Kidney (tissue), 22 donors: ENCODE measurements at places on chromosomes 11 and 22.

DNA sequence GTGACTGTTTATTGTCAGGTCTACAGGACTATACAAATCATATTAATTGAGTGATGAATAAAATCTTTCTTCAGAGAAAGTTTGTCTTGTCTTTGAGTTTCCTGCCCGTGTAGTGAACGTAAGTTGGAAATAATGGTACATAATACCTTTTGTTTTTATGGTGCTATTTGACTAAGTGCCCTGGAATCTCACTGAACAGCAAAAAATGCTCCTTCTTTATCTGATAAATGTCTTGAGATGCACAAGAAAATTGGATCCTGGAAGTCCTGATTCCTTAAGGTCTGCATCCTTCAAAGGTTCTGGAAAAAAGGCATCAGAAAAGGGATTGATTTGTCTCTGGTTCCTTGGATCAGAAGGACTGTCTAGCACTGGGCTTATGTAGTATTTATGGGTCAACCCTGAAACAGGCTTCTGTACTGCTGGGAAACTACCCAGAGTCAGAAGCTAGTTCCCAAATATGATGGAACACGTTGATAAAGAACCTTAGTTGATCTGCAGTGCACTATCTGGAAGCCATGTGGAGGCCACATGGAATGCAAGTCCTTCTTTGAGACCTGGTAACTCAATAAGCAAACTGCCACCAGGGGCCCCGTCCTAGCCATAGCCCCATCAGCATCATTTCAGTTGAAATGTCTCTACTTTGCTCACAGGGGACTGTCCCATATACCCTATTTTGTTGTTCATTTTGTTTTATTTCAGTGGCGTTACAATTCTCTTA, 100.6 kb upstream of the CD44 start:
- no peak overlapping the region for H3K4me3 ChIP-seq
- H3K27ac ChIP-seq, result no peak overlapping the region
- H3K27me3 ChIP-seq, result no peaks in the 10 kb centered on the region
- H3K36me3 ChIP-seq, result no peaks in the 10 kb centered on the region
- DNase-seq, result no peak
- no peaks in the 10 kb centered on the region for H3K4me1 ChIP-seq

DNA sequence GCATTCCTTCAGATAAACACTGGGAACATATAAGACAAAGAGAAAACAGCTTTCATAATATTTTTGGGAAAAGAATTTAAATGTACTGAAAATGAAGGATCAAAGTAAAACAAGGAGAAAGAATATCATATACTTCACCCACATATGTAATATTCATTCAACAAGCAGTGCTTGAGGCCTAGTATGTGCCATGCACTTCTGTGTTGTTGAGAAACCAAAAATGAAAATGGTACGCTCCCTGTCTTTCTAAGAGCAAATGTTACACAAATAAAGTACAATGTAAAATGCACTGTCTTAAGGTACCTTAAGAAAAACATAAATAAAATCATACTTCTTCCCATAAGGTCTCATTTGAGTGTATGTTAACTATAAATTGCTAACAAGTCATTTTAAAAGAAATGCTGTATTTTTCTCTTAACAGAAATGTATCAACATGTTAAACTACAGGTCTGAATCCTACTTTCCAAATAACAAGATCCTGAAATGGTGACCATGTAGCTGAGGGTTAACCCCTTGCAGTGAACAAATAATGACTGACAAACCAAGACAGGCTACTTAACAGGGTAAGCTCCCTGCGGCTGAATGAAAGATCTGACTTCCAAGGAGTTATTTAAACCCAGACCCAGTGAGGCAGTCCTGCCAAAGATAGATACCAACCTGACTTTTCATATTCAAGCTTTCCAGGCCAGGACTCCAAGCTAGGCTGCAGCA, 377.6 kb downstream of the DCDC1 start:
- no peaks in the 10 kb centered on the region for H3K27me3 ChIP-seq
- H3K4me3 ChIP-seq, result no peak overlapping the region
- no peaks in the 10 kb centered on the region for H3K4me1 ChIP-seq
- H3K27ac ChIP-seq, result no peak overlapping the region

DNA sequence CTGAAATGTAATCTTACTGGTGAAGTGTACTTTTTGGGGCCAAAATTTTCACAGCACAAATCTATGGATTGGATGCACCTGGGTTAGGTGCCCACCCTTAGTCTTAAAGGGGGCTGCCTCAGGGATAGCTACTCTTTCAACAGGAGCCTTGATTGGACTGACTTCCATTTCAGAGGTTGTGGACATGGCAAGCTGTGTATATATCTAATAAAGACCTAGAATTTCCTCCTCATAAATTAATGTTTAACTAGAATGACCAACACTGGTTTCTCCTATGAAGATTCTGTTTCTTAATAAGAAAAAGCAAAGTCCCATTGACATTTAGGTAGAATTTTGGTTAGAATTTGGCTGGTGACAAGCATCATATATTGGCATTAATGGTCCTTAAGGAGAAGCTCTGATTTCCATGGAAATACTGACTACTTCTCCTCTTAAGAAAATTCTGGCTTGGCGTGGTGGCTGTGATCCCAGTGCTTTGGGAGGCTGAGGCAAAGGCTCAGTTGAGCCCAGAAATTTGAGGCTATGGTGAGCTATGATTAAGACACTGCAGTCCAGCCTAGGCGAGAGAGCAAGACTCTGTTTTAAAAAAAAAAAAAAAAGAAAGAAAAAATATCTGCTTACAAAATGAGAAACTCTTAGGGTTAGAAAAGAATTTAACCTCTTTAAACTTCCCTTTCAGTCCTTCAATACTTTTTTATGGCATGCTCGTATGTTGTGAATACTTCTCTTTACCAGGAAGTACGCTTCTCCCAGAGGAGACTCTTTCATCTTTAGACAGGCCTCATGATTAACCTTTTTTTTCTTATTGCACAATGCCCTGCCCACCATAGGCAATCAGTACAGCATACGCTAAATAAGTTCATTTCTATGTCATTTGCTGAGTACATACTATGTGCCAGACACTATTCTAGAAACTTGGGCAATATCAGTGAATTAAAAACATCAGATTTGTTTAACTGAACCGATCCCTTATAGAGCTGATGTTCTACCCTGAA, 77.2 kb downstream of the PRR5L start:
- no peaks in the 10 kb centered on the region for H3K36me3 ChIP-seq
- no peaks in the 10 kb centered on the region for H3K4me1 ChIP-seq
- H3K27me3 ChIP-seq, result no peaks in the 10 kb centered on the region

GRCh38 chr11:46537537-46538295, 56.1 kb downstream of the AMBRA1 start:
- H3K36me3 ChIP-seq, result peaks cover 9% of the 10 kb centered on the region
- no peak overlapping the region for H3K27ac ChIP-seq
- no peaks in the 10 kb centered on the region for H3K27me3 ChIP-seq
- DNase-seq, result no peak

DNA sequence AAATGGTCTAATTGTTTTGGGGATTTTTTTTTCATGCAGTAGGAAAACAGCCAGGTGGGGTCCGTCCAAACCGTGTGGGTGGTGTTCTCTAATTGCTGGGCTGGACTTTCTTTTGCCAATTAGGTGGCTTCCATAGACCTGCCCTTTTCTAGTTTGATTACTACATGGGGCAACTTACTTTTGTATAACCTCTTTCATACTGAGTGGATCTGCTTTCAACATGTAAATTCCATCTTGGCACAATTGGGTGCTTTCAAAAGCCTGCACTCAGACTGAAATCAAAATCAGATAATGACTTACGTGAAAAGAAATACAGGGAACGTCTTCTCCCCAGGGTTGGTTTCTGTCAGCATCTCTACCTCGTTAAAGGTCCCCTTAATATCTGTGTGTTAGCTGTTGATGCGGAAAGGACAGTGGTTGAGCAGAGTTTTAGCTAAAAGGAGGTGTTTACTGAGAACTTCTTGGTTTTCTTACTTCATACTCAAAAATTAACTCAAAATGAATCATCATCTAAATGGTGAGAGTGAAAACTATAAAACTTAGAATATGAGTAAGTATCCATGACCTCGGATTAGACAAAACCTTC, 72.1 kb downstream of the BARX2 start:
- H3K27me3 ChIP-seq, result no peaks in the 10 kb centered on the region
- H3K36me3 ChIP-seq, result no peaks in the 10 kb centered on the region
- no peak overlapping the region for H3K27ac ChIP-seq
- no peak overlapping the region for H3K4me3 ChIP-seq

GRCh38 chr11:8545698-8546366, 48.2 kb downstream of the STK33 start:
- DNase-seq, result no peak
- no peaks in the 10 kb centered on the region for H3K4me1 ChIP-seq
- H3K36me3 ChIP-seq, result no peaks in the 10 kb centered on the region
- H3K27me3 ChIP-seq, result no peaks in the 10 kb centered on the region
- H3K27ac ChIP-seq, result no peak overlapping the region

DNA sequence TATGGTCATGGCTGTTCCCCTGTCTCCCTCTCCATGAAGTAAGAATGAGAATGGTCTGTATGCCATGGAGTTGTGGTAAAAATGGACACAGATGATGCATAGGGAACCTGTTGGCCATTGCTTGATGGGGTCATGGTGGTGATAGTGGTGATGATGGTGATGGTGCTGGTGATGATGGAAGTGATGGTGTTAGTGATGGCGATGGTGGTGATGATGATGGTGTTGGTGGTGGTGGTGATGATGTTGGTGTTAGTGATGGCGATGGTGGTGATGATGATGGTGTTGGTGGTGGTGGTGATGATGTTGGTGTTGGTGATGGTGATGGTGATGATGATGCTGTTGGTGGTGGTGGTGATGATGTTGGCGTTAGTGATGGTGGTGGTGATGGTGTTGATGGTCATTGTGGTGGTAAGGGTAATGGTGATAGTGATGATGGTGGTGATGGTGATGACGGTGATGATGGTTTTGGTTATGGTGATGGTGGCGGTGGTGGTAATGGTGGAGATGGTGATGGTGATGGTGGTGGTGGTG, 5.1 kb upstream of the CACNA1I start:
- H3K36me3 ChIP-seq, result no peaks in the 10 kb centered on the region
- no peak overlapping the region for H3K27ac ChIP-seq
- no peaks in the 10 kb centered on the region for H3K27me3 ChIP-seq
- DNase-seq, result no peak

- H3K36me3 ChIP-seq, result no peaks in the 10 kb centered on the region
- no peaks in the 10 kb centered on the region for H3K27me3 ChIP-seq
- H3K4me1 ChIP-seq, result no peaks in the 10 kb centered on the region
- no peak overlapping the region for H3K4me3 ChIP-seq
- H3K27ac ChIP-seq, result no peak overlapping the region
- DNase-seq, result no peak
Measured at GRCh38 chr11:55501014-55501413, 53.3 kb upstream of the OR4C15 start.

GRCh38 chr11:57162179-57162898, 19.4 kb upstream of the LRRC55 start:
- DNase-seq, result no peak
- H3K4me3 ChIP-seq, result no peak overlapping the region
- no peaks in the 10 kb centered on the region for H3K4me1 ChIP-seq
- no peaks in the 10 kb centered on the region for H3K27me3 ChIP-seq

DNA sequence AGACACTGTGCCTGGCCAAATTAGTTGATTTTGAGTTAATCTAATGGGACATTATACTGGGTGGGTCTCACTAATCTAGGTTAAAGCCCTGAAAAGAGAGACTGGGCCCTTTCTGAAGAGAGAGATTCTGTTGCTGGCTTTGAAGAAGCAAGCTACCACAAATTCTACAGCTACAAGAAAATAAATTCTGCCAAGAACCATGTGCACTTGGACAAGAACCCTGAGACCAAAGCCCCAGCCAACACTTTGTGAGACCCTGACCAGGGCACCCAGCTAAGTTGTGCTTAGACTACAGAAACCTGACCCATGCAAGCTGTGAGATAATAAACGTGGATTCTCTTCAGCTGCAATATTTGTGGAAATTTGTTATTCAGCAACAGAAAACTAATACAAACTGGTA, 20.1 kb upstream of the SPON1 start:
- no peaks in the 10 kb centered on the region for H3K27me3 ChIP-seq
- H3K4me1 ChIP-seq, result no peaks in the 10 kb centered on the region
- no peak overlapping the region for H3K4me3 ChIP-seq
- no peak for DNase-seq
- no peak overlapping the region for H3K27ac ChIP-seq

DNA sequence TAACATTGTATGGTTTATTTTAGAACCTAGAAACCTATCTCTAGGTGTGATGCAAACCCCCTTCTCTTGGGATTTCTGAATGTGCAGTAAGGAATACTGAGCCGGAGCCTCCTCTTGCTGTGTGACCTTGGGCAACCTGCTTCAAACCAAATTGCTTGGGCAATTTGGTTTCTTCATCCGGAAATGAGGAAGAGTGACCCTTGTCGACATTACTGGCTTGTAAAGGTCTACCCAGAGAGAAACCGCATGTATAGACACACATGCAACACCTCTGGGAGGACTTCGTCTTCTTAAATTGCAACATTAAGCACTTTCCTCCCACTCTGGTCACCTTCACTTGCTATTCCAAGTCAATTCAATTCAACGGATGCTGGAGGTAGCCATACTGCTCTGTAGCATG, 19.6 kb upstream of the TP53I11 start:
- DNase-seq, result no peak
- H3K36me3 ChIP-seq, result no peaks in the 10 kb centered on the region
- no peak overlapping the region for H3K4me3 ChIP-seq
- no peaks in the 10 kb centered on the region for H3K27me3 ChIP-seq
- no peak overlapping the region for H3K27ac ChIP-seq
- no peaks in the 10 kb centered on the region for H3K4me1 ChIP-seq

DNA sequence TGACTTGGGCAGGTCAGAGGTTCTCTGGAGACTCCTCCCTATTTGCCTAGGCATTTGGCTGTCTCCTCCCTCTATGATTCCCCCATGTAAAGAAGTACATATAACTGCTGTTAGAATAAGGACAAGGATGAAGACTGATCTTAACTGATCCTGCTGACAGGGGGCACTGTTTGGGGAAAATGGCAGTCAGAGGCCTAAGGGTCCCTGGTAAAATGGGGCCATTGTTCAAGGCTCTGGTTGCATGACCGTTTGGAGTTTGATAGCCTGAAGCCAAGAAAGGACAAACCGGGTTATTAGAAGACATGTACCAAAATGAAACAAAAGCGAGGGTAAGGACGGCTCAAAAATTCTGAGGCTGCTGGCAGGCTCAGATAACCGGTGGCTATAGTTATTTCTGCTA, 712.2 kb downstream of the NTM start:
- H3K36me3 ChIP-seq, result no peaks in the 10 kb centered on the region
- no peaks in the 10 kb centered on the region for H3K4me1 ChIP-seq
- H3K4me3 ChIP-seq, result no peak overlapping the region
- no peaks in the 10 kb centered on the region for H3K27me3 ChIP-seq

- no peaks in the 10 kb centered on the region for H3K4me1 ChIP-seq
- H3K4me3 ChIP-seq, result no peak overlapping the region
- H3K27me3 ChIP-seq, result no peaks in the 10 kb centered on the region
- no peaks in the 10 kb centered on the region for H3K36me3 ChIP-seq
- H3K27ac ChIP-seq, result no peak overlapping the region
- DNase-seq, result no peak
Measured at GRCh38 chr11:125020342-125020741, 42.8 kb upstream of the SLC37A2 start.

- H3K4me3 ChIP-seq, result no peak overlapping the region
- H3K27me3 ChIP-seq, result no peaks in the 10 kb centered on the region
- no peak for DNase-seq
- H3K4me1 ChIP-seq, result no peaks in the 10 kb centered on the region
- H3K36me3 ChIP-seq, result no peaks in the 10 kb centered on the region
Measured at GRCh38 chr11:132423266-132423665, 1052.9 kb downstream of the NTM start.
